CD4-positive, alpha-beta T cell (primary cell): ENCODE measurements at places on chromosomes 4 and X. TPM values are rescaled to one million over a fixed set of nuclear protein-coding genes. Genes with fewer than 3 reads are reported as not detected.

Gene SLITRK2
- total RNA-seq, result not detected

Gene MYOZ2
- total RNA-seq, result not detected

Gene FGF13
- total RNA-seq, result not detected

Gene FMR1NB
- not detected for total RNA-seq

Gene VSIG4
- total RNA-seq, result 0.11 TPM

Gene CT45A5
- not detected for total RNA-seq

Gene YY2
- total RNA-seq, result 1.0 TPM

Gene PCDH10
- not detected for total RNA-seq

DNA sequence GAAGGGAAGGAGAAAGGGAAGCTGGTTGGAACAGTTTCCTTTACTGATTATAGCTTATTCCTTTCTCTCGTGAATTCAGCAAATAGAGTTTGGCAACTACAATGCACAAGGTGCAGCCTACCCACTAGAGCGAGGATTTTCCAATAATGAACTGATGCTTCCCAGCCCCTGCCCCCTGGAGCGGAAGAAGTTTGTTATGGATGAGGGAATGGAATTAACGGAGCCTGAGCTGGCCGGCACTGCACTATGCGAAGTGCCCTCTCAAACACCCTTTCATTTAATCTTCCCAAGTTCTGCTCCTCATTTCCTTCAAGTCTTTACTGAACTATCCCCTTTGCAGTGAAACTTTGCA lies 42.5 kb upstream of the CBR4 start:
- DNase-seq, result no peak

GRCh38 chr4:184451726-184452125 lies 22.6 kb downstream of the IRF2 start:
- no peak for DNase-seq

- DNase-seq, result no peak
Measured at GRCh38 chr4:42778349-42778748, 114.2 kb upstream of the GRXCR1 start.

- DNase-seq, result no peak
Measured at GRCh38 chrX:103415528-103415927, 39.2 kb downstream of the BEX3 start.

- no peak for DNase-seq
Measured at GRCh38 chrX:68894142-68894512, 65.3 kb downstream of the EFNB1 start.

GRCh38 chr4:71231129-71232055 lies 107.4 kb upstream of the SLC4A4 start:
- no peak for DNase-seq

- no peak for DNase-seq
Measured at GRCh38 chrX:71636438-71637252, 18.3 kb upstream of the CXCR3 start.

- DNase-seq, result no peak
Measured at GRCh38 chr4:156188596-156188995, 234.9 kb upstream of the CTSO start.

DNA sequence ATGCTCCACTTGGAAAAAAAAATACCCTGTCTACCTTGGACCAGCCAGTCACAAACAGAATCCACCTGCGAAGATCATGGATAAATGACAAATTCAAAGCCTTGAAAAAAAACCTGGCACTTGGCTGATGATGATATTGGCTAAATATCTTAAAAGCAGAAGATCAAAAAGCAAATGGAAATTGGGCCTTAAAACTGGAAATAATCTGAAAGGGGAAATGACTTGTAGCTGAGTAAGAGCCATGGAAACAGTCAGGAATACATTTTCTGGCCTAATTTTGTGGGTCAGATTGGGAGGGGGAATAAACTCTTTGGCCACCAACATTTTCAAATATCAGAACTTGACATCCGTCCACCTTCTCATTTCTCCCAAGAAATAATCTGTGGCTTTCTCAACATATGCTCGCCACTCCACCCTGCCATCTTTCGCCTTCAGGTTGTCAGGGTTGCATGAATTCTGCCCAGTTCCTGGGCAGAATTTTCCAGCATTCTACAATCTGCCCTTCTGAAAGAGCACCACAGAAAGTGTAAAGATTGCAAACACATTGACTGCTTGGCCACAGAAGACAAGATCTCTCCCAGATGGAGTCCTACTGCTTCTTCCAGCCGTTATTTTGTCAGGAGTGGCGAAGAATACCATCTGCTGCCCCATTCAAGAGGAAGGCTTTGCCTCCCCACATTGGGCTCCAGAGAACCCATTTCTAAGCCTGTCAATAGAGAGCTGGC lies 1.7 kb upstream of the NDP start:
- no peak for DNase-seq

GRCh38 chr4:111979921-111980320 lies 165.3 kb upstream of the FAM241A start:
- DNase-seq, result no peak

- DNase-seq, result no peak
Measured at GRCh38 chr4:40308528-40309122, 26.5 kb upstream of the CHRNA9 start.

DNA sequence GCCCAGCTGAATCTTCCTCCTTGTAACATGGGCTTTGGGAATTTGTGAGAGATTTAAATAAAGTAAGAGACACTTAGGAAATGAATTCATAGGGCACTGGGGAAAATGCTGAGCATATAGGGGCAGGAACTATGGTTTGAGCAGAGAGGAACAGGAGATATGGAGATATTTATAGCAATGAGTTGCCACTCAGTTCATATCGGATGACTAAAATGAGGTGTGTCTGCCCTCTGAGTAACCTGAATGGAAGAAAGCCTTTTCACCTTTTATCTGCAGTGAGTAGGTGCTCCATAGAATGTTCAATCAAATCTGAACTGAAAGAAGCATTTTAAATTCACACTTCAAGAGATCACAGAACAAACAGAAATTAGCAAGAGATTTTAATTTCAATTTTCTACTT lies 105.7 kb downstream of the CEP44 start:
- DNase-seq, result no peak

- DNase-seq, result no peak
Measured at GRCh38 chrX:123755107-123755506, 22.3 kb upstream of the THOC2 start.

DNA sequence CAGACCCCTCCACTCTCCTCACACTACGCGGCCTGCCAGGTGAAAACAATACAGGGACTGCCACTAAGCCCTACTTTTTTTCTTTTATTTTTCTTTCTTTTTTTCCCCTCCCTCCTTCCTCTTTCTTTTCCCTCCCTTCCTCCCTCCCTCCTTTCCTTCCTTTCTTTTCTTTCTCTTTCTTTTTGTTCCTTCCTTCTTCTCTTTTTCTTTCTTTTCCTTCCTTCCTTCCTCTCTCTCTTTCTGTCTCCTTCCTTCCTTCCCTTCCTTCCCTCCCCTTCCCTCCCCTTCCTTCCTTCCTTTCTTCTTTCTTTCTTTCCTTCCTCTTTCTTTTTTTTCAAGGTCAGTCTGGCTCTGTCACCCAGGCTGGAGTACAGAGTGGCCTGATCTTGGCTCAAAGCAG lies 41.9 kb downstream of the RWDD4 start:
- DNase-seq, result no peak

DNA sequence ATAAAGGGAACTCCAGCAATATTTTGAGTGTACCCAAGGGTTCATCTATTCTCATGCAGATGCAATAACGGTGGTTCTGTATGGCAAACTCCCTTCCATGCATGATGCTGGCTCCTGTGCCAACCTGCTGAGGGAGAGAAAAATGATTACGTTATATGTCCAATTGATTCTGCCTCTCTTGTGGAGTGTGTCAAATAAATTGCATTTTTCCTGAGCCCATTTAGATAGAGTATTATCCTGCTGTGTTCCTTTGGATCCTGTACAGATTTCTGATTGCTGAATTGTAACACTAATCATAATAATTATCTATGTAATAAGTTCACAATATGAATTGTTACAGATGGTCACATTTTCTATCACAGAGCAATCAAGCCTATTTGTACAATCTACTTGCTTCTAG lies 821.7 kb downstream of the C4orf33 start:
- no peak for DNase-seq

GRCh38 chr4:16329797-16330134 lies 103.5 kb upstream of the TAPT1 start:
- no peak for DNase-seq

DNA sequence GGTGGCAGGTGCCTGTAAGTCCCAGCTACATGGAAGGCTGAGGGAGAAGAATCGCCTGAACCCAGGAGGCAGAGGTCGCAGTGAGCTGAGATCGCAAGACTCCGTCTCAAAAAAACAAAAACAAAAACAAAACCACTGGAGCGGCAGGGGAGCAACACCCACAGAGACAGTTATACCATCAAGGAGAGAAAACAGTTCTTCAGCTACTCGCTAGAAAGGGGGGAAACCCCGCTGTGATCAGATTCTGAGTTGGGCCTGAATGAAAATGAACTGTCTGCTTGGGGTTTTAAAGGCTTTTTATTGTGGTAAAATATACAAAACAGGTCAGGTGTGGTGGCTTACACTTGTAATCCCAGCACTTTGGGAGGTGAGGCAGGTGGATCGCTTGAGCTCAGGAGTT lies 16.8 kb upstream of the IRAK1 start:
- DNase-seq, result no peak

DNA sequence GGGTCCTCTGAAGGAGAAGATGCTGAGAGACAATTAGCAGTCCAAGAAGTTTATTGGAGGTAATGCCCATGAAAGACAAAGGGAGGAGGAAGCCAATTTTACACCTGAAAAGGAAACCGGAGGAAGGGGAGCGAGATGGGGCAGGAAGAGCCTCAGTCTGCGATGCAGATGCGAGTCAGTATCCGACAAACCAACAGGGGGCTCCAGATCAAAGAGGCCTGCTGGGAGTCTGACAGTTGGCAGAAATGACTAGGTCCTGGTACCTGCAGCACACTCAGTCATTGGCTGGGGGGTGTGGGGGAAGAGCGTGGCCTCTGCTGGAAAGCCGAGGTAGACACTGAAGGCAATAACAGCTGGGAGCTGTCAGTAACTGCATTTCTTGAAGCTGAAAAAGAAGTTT lies 231.1 kb upstream of the CENPE start:
- no peak for DNase-seq

GRCh38 chr4:66591968-66592367 lies 921.7 kb upstream of the EPHA5 start:
- no peak for DNase-seq

- DNase-seq, result no peak
Measured at GRCh38 chr4:132770776-132771175, 378.3 kb upstream of the PCDH10 start.

GRCh38 chrX:24027985-24028384 lies 999 bp upstream of the KLHL15 start:
- DNase-seq, result no peak

DNA sequence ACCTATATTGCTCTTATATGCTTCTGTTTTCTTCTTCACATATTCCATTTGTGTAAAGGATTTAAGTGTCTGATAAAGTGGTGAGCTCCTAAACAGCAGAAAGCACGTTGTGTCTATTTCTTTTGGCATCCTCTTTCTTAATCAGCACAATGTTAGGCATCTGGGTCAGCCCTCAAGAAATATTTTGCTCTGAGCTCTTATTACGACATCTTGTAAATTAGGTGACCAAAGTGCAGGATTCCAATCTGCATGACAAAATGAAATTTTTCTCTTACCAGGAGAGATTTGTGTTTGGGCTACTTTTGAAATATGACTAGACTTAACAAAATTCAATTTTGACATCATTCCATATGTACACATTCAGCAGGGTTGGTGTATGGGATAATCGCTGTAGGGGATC lies 210.0 kb upstream of the IGFBP7 start:
- DNase-seq, result no peak

DNA sequence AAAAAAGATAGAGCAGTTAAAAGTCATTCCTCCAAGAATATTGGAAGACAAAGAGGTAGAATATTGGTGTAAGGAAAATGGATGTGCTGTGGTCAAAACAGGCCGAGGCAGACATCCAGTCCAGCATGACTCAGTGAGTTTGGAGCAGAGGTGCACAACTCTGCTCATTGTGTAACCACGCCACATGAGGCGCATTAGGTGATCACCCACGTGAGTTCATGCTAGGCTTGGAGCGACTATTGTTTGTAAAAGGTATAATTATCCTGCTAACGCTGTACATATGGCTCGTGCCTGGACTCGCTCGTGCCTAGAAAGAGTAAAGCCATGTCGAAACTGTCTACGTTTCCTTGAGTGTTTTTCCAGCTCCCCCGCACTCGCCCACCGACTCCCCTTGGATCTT lies 23.9 kb downstream of the C4orf54 start:
- DNase-seq, result no peak
